ENCODE measurements at places on chromosomes 4 and X. TPM values are rescaled to one million over a fixed set of nuclear protein-coding genes. Genes with fewer than 3 reads are reported as not detected.

GAB1 gene
- polyA plus RNA-seq = 4.1 TPM

HSD17B13 gene
- 0.55 TPM for polyA plus RNA-seq

TMSB15C gene
- 0.64 TPM for polyA plus RNA-seq

RPA4 gene
- not detected for polyA plus RNA-seq

CLCN4 gene
- 1.3 TPM for polyA plus RNA-seq

COL4A6 gene
- 1.1 TPM for polyA plus RNA-seq

DIPK2B gene
- polyA plus RNA-seq = 5.4 TPM

ELF2 gene
- polyA plus RNA-seq = 15.9 TPM

HELT gene
- polyA plus RNA-seq = not detected

TMEM156 gene
- 4.1 TPM for polyA plus RNA-seq

FMR1NB gene
- polyA plus RNA-seq = not detected

WDR1 gene
- 228 TPM for polyA plus RNA-seq

MAGEA2B gene
- polyA plus RNA-seq = not detected

ATRX gene
- polyA plus RNA-seq = 35.8 TPM

NWD2 gene
- 0.10 TPM for polyA plus RNA-seq

PGK1 gene
- polyA plus RNA-seq = 69.4 TPM

RBM47 gene
- polyA plus RNA-seq = 117 TPM
